Central memory CD8-positive, alpha-beta T cell (primary cell): ENCODE measurements at places on chromosomes 2 and 18.

DNA sequence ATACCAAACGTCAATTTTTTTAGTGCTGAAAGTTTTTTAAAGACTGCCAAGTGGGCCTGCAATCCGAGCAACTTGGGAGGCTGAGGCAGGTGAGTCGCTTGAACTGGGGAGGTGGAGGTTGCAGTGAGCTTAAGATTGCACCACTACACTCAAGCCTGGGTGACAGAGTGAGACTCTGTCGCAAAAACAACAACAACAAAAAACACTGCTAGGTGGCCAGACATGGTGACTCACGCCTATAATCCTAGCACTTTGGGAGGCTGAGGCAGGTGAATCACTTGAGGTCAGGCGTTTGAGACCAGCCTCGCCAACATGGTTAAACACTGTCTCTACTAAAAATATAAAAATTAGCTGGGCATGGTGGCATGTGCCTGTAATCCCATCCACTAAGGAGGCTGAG lies 202.8 kb upstream of the COPS8 start:
- DNase-seq, result no peak
- no peaks in the 10 kb centered on the region for H3K4me1 ChIP-seq
- H3K27ac ChIP-seq, result no peak overlapping the region
- peaks cover 61% of the 10 kb centered on the region for H3K27me3 ChIP-seq

DNA sequence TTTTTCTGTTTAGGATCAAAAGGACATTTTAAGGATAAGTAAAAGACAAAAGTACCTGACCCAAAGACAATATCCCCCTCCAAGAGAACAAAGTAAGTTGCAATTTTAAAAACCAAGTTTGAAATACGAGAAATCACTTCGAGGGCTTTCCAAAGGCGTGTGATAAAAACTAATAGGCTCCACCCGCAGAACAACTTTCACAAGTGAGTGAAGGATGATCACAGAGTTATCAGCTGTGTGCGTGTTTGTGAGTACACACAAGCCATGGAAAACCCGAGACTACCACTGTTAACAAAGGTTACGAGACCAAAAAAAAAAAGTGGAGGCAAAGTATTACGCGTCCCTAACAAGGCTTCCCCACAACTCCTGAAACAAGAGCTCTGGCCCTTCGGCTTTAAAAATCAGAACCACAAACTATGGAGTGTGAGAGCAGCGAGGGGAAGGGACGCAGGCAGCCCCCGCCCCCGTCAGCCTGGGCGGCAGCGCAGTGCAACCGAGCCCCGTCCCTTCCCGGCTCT lies 719 bp downstream of the SMAD2 start:
- H3K36me3 ChIP-seq, result peaks cover 14% of the 10 kb centered on the region
- DNase-seq, result peak; percentile 15
- H3K4me1 ChIP-seq, result peaks cover 55% of the 10 kb centered on the region
- H3K27me3 ChIP-seq, result no peaks in the 10 kb centered on the region
- H3K27ac ChIP-seq, result peak overlapping the region; percentile 59

- peak overlapping the region; percentile 8 for H3K27ac ChIP-seq
- no peak for DNase-seq
These were observed 394.2 kb upstream of the ZEB2 start for GRCh38 chr2:144914113-144914512.

DNA sequence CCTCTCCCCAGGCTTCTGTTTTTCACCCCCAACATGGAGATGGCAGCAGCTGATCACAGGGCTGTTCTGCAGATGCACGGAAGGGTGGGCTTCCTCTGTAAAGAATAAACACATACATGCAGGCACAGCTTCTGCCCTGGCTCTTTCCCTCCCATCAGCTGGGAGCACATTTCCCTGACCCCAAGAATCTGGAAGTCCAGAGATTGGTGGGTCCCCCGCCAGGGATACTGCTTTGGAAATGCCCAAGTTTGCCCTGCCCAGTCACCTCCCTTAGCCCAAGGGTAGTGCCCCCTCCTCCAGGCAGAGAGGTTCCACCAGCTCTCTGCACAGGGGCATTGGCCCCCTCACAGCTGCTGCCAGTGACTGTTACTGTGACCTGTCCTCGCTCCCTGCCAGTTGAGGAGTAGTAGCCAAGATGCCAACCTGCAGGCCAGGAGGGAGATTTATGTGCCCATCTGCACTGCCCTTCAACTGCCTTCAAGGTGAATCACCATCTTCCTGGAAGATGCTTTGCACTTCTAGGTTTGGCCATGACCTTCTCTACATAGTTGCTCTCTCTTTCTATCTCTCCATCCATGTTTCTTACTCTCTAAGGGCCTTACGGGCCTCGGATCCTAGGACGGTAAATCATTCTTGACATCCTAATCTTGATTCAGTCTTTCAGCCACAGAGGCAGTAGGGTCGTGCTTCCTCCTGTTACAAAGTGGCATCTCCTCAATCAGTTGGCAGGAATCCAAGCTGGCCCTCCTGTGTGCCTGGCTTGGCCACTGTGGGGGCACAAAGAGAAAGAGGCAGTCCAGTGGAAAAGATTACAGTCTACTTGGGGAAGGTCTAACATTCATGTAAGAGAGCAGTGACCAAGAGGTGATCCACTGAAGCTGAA lies 121.8 kb downstream of the CTIF start:
- H3K36me3 ChIP-seq, result no peaks in the 10 kb centered on the region
- H3K27ac ChIP-seq, result no peak overlapping the region
- DNase-seq, result no peak

- peaks cover 2% of the 10 kb centered on the region for H3K36me3 ChIP-seq
- no peak overlapping the region for H3K27ac ChIP-seq
- no peak for DNase-seq
- no peaks in the 10 kb centered on the region for H3K4me1 ChIP-seq
These were observed 22.6 kb downstream of the TCF23 start for GRCh38 chr2:27171351-27171848.

DNA sequence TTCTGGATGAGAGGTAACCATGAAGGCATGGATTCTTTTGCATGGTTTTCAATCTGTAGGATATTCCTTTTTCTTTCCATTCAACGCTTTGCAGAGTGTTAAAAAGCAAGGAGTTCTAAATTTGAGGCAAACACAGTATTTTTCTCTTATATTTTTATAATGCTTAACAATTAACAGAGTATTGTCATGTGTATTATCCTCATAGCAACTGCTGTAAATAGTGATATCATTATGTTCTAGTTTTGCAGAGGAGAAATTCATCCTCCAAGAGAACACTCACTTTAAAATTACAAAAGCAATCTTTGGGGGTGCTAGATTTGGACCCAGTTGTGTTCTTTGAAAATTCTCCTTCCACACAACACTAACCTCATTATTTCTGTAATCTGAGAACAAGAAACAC lies 58.7 kb downstream of the RDH14 start:
- H3K27ac ChIP-seq, result no peak overlapping the region
- H3K27me3 ChIP-seq, result peaks cover 36% of the 10 kb centered on the region
- H3K36me3 ChIP-seq, result no peaks in the 10 kb centered on the region
- DNase-seq, result no peak
- H3K4me1 ChIP-seq, result no peaks in the 10 kb centered on the region

- peaks cover 57% of the 10 kb centered on the region for H3K4me1 ChIP-seq
- peaks cover 47% of the 10 kb centered on the region for H3K36me3 ChIP-seq
- peak overlapping the region; percentile 95 for H3K27ac ChIP-seq
- H3K27me3 ChIP-seq, result no peaks in the 10 kb centered on the region
These were observed 1.7 kb downstream of the INPP5D start for GRCh38 chr2:233061591-233062450.

- H3K4me1 ChIP-seq, result peaks cover 69% of the 10 kb centered on the region
- H3K36me3 ChIP-seq, result peaks cover 3% of the 10 kb centered on the region
- no peak overlapping the region for H3K4me3 ChIP-seq
- no peaks in the 10 kb centered on the region for H3K27me3 ChIP-seq
- no peak for DNase-seq
These were observed 68.5 kb downstream of the NCOA1 start for GRCh38 chr2:24559473-24560113.

- no peaks in the 10 kb centered on the region for H3K4me1 ChIP-seq
- no peak for DNase-seq
- no peak overlapping the region for H3K4me3 ChIP-seq
- no peak overlapping the region for H3K27ac ChIP-seq
- H3K36me3 ChIP-seq, result no peaks in the 10 kb centered on the region
These were observed 100.6 kb upstream of the FN1 start for GRCh38 chr2:215536510-215536909.

DNA sequence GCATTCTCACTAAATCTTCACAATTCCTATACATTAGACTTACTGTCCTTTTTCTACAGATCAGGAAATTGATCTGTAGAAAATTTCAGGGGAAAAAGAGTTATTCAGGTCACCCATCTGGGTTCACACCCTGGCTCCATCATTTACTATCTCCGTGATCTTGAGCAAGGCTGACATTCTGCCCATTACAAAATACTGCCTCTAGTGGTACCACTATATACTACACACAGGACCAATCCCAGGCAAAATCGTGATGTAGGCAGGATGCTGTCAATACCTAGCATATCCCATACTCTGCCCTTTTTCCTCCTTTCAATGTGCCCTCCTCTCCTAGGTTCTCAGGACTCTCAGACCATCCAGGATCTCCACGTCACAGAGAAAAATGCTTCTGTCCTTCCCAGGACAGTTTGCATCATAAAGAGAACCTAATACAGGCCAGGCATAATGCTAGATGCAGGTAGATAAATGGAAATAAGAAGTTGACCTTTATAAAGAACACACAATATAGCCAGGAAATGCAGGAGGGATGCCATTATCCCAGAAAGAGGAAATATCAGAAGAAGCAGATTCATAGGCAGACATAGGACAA lies 101.9 kb downstream of the CDH20 start:
- no peaks in the 10 kb centered on the region for H3K4me1 ChIP-seq
- H3K4me3 ChIP-seq, result no peak overlapping the region
- no peaks in the 10 kb centered on the region for H3K36me3 ChIP-seq
- no peaks in the 10 kb centered on the region for H3K27me3 ChIP-seq
- no peak overlapping the region for H3K27ac ChIP-seq
- DNase-seq, result no peak

GRCh38 chr2:227701556-227701955 lies 16.3 kb downstream of the SLC19A3 start:
- H3K27me3 ChIP-seq, result peaks cover 41% of the 10 kb centered on the region
- DNase-seq, result no peak
- H3K27ac ChIP-seq, result no peak overlapping the region
- no peaks in the 10 kb centered on the region for H3K4me1 ChIP-seq
- no peaks in the 10 kb centered on the region for H3K36me3 ChIP-seq

- no peak overlapping the region for H3K27ac ChIP-seq
- H3K4me3 ChIP-seq, result no peak overlapping the region
- peaks cover 11% of the 10 kb centered on the region for H3K27me3 ChIP-seq
- no peak for DNase-seq
These were observed 42.7 kb downstream of the FHOD3 start for GRCh38 chr18:36340246-36340645.

GRCh38 chr2:124584615-124585014 lies 559.5 kb downstream of the CNTNAP5 start:
- no peak for DNase-seq
- H3K36me3 ChIP-seq, result no peaks in the 10 kb centered on the region
- no peak overlapping the region for H3K27ac ChIP-seq
- no peaks in the 10 kb centered on the region for H3K4me1 ChIP-seq

DNA sequence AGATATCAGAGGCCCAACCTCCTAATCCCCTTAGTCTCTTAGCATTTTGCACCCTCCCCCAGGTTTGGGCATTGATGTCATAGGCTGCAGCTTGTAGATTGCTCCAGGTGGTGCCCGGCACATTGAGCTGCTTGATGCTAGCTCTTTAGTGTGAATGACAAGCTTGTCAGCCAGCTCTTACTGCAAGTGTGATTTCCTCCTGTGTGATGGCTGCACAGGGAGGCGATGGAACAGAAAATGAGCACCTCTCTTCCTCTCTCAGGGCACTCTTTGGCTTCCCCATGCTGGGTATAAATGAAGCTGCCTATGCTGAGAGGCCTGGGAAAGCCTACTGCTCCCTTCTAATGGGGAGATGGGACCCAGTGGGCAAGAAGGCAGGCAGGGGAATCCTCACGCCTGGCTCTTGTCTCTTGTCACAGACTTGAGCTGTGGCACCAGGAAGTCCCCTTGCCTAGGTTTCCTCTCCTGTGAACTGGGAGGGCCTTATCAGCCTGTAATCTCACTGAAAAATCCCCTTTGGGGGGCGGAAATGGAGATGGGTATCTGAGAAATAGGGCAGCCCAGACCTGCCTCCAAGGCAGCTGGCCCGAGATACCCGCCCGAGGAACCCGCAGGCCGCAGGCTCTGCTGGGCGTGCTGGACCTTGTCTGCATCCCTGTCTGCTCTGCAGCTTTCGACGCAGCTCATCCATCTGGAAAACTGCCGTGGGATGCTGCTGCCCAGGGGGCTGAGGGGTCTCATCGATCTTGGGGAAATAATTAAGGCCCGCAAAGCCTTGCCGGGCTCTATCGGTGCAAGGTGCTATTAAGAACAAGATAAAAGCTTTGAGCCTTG lies 163.5 kb upstream of the CXCR4 start:
- DNase-seq, result peak; percentile 77
- peak overlapping the region; percentile 97 for H3K27ac ChIP-seq
- H3K4me1 ChIP-seq, result peaks cover 40% of the 10 kb centered on the region
- H3K27me3 ChIP-seq, result no peaks in the 10 kb centered on the region

- H3K4me1 ChIP-seq, result no peaks in the 10 kb centered on the region
- no peak overlapping the region for H3K4me3 ChIP-seq
- no peak overlapping the region for H3K27ac ChIP-seq
- no peak for DNase-seq
These were observed 3.4 kb downstream of the ARHGAP28 start for GRCh38 chr18:6732952-6733351.

GRCh38 chr18:12823892-12824291 lies 60.1 kb downstream of the PTPN2 start:
- H3K36me3 ChIP-seq, result peaks cover 37% of the 10 kb centered on the region
- H3K4me3 ChIP-seq, result no peak overlapping the region
- H3K4me1 ChIP-seq, result peaks cover 27% of the 10 kb centered on the region

- peaks cover 11% of the 10 kb centered on the region for H3K27me3 ChIP-seq
- no peak for DNase-seq
- no peak overlapping the region for H3K27ac ChIP-seq
- no peaks in the 10 kb centered on the region for H3K4me1 ChIP-seq
- H3K36me3 ChIP-seq, result peaks cover 2% of the 10 kb centered on the region
These were observed 603.6 kb upstream of the SALL3 start for GRCh38 chr18:78376046-78376445.

- H3K4me3 ChIP-seq, result no peak overlapping the region
- no peaks in the 10 kb centered on the region for H3K4me1 ChIP-seq
- no peak for DNase-seq
- H3K36me3 ChIP-seq, result no peaks in the 10 kb centered on the region
- no peak overlapping the region for H3K27ac ChIP-seq
These were observed 330.9 kb downstream of the DCC start for GRCh38 chr18:52670896-52671295.

- H3K27ac ChIP-seq, result no peak overlapping the region
- H3K4me3 ChIP-seq, result no peak overlapping the region
- peaks cover 37% of the 10 kb centered on the region for H3K27me3 ChIP-seq
- no peaks in the 10 kb centered on the region for H3K36me3 ChIP-seq
- no peaks in the 10 kb centered on the region for H3K4me1 ChIP-seq
- no peak for DNase-seq
These were observed 40.9 kb upstream of the MAPK4 start for GRCh38 chr18:50518787-50519546.
